ENCODE measurements at places on chromosomes 12 and 14. TPM values are rescaled to one million over a fixed set of nuclear protein-coding genes. Genes with fewer than 3 reads are reported as not detected.

STAT2 gene
- 125 TPM for total RNA-seq

PPP1CC gene
- total RNA-seq, result 126 TPM

DNA sequence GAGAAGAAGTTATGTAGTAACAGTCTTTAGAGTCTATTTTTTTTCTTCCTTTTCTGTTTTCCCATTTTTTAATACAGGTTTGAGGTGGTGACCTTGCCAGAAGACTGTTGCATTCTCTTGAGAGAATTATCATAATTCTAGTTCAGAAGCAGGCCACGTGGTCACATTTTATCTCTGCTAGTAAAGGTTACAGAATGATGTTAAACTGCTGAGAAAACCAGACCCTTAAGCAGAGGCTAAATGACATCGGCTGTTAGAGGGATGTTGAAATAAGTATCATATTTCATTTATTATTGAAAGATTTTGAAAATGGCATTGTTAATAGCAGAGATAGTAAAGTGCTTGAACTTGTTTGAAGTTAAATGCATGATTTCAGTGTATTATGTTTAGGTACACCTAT, 49.2 kb downstream of the BRMS1L start:
- H3K27ac ChIP-seq, result no peak overlapping the region
- H3K4me1 ChIP-seq, result peaks cover 2% of the 10 kb centered on the region
- no peaks in the 10 kb centered on the region for H3K27me3 ChIP-seq
- DNase-seq, result peak; percentile 24

DNA sequence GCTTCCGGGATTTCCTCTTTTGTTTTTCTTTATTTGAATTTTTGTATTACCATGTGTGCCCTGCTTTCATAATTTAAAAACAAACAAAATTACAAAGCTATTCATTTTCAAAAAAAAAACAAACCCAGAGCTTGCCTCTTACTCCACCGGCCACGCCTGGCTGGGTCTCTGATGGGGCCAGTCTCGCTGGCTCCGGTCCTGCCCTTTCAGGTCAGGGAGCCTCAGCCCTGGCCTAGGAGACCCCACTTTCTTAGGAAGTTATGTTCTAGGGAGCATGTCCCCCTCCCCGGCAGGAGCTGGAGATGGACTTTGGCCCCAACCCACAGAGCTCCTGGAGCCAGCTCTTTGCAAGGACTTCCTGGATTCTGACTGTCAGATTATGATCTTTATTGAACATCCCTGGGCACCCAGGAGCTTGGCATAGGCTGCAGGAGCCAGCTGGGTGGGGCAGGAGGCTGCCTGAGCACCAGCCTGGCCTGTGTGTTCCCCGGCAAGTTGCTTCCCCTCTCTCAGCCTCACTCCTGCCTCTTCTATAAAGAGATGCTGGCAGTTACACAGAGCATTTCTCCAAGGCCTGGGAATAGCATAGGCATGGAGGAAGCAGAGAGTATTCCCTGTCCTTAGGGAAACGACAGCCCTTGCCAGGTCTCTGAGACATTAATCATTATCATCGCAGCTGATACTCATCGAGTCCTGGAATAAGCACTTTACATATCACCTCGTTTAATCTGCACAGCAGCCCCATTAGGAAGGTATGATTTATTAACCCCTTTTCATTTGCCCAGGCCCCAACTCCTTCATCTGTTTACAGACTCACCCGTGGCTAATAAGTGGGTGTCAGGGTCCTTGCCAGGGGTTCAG, 3.5 kb downstream of the DEGS2 start:
- no peak overlapping the region for H3K27ac ChIP-seq
- H3K27me3 ChIP-seq, result peaks cover 45% of the 10 kb centered on the region
- no peaks in the 10 kb centered on the region for H3K4me1 ChIP-seq
- DNase-seq, result no peak
- H3K36me3 ChIP-seq, result no peaks in the 10 kb centered on the region
- no peak overlapping the region for H3K4me3 ChIP-seq

DNA sequence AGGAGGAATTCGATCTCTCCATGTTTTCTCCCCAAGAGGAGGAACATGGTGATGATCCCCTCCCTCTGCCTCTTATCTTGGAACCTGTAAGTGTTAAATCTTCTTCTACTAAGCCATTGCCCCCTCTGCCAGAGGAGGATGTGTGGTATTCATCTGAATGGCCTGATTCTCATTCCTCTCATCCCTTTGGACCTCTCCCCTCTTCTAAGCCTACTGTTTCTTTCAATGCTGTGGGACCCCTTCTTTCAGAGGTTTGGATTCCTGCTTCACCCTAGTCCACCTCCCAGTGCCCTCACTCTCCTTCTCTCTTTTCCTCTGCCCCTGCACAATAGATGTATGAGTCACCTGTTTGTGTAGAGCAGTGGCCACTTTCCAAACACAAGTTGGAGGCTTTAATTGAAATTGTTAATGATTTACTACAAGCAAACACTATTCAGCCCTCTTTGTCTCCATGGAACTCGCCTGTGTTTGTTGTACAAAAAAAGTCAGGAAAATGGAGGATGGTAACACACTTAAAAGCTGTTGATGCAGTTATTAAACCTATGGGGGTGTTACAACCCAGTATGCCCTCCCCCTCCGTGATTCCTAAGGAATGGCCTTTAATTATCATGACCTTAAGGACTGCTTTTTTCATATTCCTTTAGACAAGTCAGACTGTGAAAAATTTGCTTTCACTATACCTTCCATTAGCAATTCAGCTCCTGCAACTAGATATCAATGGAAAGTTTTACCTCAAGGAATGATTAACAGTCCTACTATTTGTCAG, 192.1 kb upstream of the ALG10B start:
- no peaks in the 10 kb centered on the region for H3K36me3 ChIP-seq
- no peak overlapping the region for H3K4me3 ChIP-seq
- H3K4me1 ChIP-seq, result no peaks in the 10 kb centered on the region
- no peak for DNase-seq

All from IMR-90 (cell line).